ENCODE measurements at places on chromosomes 13 and 19.

- DNase-seq: no peak
Observed at GRCh38 chr19:49450405-49450804, 1.2 kb downstream of the PIH1D1 start.

- no peak for DNase-seq
Observed at GRCh38 chr13:65787082-65787481, 1443.1 kb downstream of the PCDH9 start.

DNA sequence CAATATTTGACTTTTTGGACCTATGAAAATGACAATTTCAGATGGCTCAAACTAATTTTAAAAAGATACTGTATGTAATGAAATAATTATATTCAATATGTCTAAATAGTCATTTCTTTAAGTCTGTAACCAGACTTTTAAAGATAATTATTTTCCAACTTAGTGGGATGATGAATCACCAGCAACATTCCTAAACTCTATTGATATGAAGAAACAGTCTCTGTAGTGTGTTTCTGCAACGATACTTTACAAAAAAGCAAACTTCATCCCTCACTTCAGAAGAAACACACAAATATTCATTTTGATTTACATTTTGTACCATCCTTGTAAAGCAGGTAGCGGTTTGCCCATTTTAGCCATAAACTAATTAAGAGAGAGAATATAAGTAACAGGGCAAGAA lies 417.4 kb downstream of the EFNB2 start:
- DNase-seq: no peak

GRCh38 chr13:98761126-98761985 lies 8.9 kb upstream of the SLC15A1 start:
- DNase-seq: no peak

DNA sequence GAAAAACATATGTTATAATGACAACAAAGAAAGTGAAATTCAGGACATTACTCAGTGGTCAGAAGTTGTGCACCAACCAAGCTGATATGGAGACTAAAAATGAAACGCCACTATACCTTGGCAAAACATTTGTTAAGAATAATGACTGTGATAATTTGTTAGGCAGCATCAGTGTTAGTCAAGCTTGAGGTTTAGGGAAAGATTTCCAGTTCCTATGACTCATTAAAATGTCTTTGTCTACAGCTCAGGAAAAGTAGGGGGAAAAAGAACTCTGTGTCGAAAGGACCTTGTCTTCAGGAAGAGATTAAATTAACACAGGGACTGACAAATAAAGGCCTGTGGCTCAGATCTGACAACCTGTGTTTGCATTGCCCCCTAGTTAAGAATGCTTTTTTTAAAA lies 764.1 kb upstream of the SLITRK6 start:
- no peak for DNase-seq

- no peak for DNase-seq
Observed at GRCh38 chr13:110506396-110506795, 55.1 kb downstream of the RAB20 start.

GRCh38 chr13:86569119-86569518 lies 769.9 kb upstream of the SLITRK6 start:
- no peak for DNase-seq

DNA sequence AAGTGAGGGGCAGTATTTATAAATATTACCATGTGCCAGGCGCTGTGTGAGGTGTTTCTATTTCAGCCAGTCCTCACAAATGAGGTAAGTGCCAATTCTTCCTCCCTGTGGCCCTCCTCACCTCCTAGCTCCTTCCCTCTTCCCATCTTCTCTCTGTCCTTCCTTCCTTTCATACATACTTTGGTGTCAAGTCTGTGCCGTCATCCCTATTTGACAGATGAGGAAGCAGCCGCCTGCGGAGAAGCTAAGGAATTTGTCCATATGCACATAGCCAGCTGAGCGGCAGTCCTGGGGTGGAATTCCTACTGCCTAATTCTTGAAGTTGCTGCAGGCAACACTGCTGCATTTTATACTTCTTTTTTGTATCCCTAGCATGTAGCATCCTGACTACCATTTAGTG lies 150.8 kb downstream of the B3GLCT start:
- no peak for DNase-seq

- DNase-seq: no peak
Observed at GRCh38 chr19:12611361-12611699, 610 bp downstream of the ZNF791 start.

DNA sequence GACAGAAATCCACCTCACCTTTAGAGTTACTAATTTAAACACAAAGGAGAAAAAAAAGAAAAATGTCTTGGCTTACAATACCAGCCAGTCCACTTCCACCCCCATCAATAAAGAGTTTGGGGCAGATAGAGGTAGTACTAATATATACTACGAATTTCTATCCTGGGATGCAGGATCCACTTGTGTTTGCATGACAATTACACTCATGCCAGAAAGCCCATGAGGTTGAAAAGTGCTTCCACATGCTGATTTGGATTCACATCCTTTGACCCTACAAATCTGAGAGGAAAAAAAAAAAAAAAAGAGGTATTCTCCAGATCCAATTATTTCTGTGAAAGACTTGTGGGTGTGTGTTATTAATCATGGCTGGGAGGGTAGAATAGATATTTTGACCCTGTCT lies 335.2 kb downstream of the SLITRK1 start:
- DNase-seq: no peak

- no peak for DNase-seq
Observed at GRCh38 chr13:33213797-33214196, 71.8 kb downstream of the STARD13 start.

GRCh38 chr19:29415507-29415906 lies 110.3 kb upstream of the VSTM2B start:
- no peak for DNase-seq

- no peak for DNase-seq
Observed at GRCh38 chr13:33287142-33287882, 1.8 kb upstream of the STARD13 start.

- DNase-seq: no peak
Observed at GRCh38 chr19:6568816-6569215, 22.1 kb downstream of the CD70 start.

- no peak for DNase-seq
Observed at GRCh38 chr13:97027162-97027554, 32.9 kb upstream of the OXGR1 start.

- DNase-seq: no peak
Observed at GRCh38 chr19:5897189-5897969, 6.2 kb downstream of the NDUFA11 start.

DNA sequence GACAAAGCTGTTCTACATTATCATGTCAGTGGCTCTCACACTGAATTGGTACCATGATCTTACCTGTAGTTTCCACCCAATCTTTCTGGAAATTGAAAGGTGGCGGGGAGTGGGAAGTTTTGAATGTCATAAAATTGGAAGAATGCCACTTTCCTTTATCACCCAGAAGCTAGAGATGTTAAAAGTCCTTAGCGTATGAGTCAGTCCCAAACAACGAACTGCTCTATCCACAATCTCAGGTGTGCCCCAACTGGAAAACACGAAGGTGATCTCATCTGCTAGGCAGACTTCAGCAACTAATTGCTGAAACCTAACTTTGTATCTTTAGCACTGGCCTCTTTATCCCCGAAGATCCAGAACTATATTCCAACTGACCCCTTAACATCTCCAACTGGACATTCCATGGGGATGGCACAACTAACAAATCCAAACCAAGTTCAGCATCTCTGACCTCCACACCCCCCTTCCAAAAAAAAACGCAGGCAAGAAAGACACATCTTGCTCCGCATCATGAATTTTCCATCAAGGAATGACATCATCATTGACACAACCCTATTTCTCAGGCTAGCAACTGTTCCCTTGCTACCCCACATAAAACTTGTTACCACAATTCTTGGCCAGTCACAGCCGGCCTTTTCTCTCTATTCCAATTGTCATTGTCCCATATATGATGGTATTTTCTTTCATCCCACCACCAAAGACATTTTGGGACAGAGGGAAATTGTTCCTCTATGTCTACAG lies 175.4 kb downstream of the KLF12 start:
- DNase-seq: no peak

DNA sequence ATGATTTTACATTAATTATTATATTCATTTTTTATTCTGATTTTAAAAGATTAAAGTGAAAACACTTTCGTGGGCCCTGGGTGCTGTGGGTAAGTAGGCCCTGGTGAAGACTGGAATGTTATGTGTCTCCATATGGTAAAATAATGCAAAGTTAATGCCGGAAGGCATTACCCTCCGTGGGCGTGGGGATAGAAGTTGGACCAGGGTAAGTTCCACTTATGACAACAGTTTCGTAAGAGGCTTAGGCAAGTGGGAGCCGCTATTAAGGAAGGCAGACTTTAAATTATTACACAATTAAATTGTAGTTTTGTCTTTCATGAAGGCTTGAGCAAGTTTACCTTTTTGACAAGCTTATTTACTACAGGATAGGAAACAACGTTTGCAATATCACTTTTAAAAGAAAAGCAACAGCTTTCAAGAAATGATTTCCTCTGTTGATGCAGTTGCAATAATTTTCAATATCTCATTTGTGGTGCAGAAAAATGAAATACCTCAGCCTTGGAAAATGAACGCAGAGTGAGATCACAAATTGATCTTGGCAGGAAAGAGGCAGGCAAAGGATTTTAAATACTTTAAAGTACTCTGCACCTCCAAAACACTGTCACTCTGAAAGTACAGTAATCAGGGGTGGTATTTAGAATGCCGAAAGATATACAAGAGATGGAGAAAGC lies 310.6 kb downstream of the DCT start:
- DNase-seq: no peak

- no peak for DNase-seq
Observed at GRCh38 chr13:80312967-80313366, 28.0 kb downstream of the SPRY2 start.

GRCh38 chr13:37270226-37271001 lies 164.9 kb upstream of the CSNK1A1L start:
- DNase-seq: no peak

DNA sequence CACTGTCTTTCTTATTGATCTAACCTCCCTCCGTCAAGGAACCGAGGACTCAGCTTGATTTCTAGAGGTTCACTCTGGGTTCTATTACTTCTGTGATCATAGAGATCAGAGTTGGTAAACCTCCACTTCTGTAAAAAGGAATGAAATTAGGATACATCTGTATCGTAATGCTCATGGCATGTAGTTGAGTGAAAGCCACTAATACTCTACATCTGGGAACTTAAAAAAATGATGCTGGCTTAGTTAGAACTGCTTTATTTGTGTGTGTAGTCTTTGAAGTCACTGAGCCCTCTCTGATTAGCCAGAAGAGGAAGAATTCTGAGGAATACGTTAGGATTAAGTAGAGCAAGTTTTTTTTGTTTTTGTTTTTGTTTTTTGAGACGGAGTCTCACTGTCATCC lies 140.8 kb downstream of the GGACT start:
- no peak for DNase-seq

DNA sequence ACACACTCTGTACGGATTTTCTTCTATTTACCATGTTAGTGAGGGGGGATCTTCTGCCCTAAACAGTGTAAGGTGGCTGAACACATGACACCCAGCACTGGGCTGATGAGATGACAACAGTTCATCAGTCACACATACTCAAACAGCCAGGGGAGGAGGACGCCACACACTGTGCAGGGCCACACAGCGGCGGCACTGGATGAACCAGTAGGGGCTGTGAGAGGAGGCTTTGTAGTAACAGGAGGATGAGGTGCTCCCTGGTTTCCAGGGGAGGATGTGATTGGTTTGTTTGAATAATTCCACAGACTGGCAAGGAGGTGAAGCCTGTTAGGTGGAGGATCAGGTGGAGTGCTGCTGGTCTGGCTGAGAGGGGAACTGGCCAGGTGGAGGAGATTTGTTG lies 16.3 kb upstream of the GTF3A start:
- DNase-seq: no peak

DNA sequence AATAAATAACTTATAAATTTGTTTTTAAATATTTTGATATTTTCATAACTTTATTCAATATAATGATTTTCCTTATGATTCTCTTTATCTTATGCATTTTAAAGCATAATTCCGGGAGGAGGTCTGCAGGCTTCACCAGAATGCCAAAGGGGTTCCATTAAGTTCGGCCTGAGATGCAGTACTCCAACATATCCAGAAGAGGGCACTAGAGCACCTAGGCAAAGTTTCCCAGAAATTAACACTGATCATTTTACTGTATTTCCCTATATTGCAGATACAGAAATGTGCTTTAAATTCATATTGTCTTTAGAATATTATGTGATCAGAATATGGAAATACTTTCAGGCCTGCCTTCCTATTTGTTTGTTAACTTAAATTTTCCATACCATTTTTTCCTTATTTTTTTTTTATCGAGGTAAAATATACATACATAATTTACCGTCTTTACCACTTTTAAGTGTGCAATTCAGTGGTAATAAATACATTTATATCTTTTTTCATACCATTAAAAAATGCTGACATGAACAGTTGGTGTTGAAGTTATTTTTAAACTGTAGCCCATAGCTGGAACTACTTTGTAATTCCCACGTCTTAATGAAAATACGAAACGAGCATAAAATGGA lies 58.9 kb upstream of the TM9SF2 start:
- peak; percentile 35 for DNase-seq

DNA sequence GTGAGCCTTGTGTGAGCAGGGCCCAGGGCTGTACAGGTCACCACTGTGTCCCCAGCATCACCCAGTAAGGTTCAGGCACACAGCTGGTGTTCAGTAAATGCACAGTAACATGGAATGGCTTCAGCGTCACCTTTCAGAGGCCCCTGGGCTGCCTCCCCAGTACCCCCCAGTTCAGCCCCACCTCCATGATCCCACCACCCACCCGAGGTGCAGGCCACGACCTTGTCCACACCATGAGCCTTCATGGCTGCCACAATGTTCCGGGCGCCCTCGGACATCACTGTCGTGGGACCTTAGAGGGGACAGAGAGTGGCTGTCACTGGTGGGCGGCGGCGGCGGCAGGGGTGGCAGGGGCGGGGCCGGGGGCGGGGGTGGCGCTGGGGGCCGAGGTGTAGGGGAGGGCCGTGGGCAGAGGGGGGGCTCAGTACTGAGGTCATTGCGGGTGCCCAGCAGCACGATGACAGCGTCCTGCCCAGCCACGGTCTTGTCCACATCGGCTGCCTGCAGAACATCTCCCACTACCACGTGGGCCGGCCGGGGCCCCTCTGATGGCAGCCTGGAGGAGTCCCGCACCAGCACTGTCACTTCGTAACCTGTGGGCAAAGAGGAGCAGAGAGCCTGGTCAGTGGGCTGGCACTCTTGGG lies 7.5 kb downstream of the BLVRB start:
- no peak for DNase-seq

GRCh38 chr19:19602136-19602712 lies 16.3 kb downstream of the PBX4 start:
- no peak for DNase-seq

GRCh38 chr19:411723-412355 lies 2.9 kb upstream of the C2CD4C start:
- no peak for DNase-seq

DNA sequence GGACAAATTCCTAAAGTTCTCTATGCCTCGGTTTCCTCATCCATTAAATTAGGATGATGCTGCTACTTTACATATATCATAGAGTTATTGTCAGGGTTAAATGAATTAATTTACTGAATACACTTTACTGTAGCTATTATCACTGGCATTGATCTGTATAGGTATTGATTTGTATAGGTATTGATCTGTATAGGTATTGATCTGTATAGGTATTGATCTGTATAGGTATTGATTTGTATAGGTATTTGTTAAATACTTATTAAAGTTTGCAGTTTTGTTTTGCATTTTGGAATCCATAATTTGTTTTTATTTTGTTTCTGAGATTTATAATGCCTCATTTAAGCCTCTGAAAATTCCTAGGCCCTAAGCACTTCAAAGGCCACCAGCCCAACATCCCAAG lies 2.4 kb upstream of the PPP2R1A start:
- no peak for DNase-seq
